Effector memory CD8-positive, alpha-beta T cell (primary cell): ENCODE measurements at places on chromosomes 1 and 21.

GRCh38 chr1:41078616-41079015 is 57.1 kb upstream of the SLFNL1 start:
- DNase-seq, result no peak

DNA sequence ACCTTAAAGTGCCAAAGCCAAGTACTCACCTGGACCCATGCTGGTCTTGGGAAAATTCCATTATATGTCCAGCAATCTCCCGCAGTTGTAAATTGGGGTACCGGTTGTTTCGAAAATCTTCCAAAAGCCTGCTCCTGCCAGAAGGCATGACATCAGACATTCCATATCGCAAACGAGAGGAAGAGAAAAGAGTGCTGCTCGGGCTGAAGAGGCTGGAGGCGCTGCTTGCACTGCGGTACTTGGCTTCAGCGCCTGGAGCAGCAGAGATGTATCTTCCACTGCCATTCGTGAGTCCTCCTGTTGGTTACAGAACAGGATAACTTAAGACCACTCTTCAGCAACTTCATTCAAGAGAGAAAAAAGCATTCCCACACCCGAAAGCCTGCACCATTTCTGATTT is 45.1 kb upstream of the SDC3 start:
- DNase-seq, result no peak

DNA sequence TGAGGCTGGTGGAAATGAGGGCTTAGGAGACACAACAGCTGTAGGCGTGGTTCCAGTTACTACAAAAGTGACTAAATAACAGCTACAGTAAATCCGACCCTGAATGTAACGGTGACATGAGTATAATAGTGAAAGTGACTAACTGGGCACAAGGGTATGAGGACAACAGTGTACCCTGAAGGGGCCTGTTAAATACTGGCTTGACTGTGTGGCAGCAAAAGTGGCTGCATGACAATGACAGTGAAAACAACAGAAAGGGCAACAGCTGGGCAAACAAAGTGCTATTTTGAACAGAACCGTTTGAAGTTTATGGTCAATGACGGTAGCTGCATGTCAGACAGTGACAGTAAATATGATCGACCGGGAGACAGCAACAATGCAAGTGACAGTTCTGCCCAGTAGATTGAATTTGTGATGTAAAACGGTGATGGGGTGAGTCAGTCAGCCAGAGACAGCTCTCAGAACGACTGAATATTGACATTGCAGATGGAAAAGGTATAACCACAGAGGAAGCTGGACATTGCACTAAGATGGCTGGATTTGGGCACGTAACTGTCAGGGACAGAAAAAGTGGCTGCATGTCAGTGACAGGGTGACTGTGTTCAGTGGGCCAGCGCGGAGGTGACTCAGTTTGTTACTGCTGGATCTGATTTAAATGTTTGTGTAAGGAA is 1.2 kb upstream of the ZBTB40 start:
- DNase-seq, result no peak

- no peak for DNase-seq
Observed at GRCh38 chr1:111184663-111185062, 15.8 kb downstream of the DENND2D start.

GRCh38 chr1:50289495-50289894 is 133.7 kb downstream of the DMRTA2 start:
- no peak for DNase-seq
